ENCODE measurements at places on chromosomes 4 and X. TPM values are rescaled to one million over a fixed set of nuclear protein-coding genes. Genes with fewer than 3 reads are reported as not detected.

Gene CLNK
- not detected for total RNA-seq

- DNase-seq: no peak
These were observed 2.7 kb downstream of the REST start for GRCh38 chr4:56910172-56910967.

DNA sequence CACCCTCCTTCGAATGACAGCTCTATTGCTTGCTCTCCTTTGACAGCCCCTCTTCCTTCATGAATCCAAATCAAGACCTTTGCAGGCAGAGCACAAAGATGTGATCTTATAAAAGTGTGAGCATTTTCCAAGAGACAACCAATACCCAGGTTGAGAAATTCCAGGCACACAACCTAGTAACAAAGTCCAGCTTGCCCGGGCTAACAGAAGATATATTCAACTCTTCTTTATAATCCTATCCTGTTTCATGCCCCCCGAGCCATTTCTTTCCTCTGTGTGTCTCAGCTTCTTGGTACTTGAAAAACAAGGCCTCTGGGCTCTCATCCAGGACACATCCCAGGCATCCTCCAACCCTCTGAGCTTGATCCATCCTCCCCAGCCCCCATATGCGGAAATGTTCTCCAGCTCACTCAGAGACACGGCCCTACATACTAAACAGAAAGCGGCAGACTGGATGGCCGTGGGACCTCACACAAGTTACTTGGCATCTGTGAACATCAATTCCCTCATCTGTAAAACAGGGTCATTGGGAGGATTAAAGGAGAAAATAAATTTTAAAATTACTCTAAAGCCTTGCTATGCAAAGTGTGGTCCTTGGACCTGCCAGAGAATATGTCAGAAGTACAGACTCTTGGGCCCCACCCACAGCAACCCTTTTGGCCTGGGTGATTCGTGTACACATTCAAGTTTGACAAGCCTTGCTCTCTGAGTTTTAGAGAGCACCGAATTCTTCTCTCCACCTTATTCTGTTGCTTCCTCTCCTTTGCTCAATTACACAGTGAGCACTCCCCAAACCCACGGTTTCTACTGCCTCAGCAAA is 627.0 kb downstream of the BCOR start:
- DNase-seq: no peak

- no peak for DNase-seq
These were observed 164.3 kb downstream of the STPG2 start for GRCh38 chr4:97978791-97979488.

Gene CENPVL2
- 2.8 TPM for total RNA-seq

DNA sequence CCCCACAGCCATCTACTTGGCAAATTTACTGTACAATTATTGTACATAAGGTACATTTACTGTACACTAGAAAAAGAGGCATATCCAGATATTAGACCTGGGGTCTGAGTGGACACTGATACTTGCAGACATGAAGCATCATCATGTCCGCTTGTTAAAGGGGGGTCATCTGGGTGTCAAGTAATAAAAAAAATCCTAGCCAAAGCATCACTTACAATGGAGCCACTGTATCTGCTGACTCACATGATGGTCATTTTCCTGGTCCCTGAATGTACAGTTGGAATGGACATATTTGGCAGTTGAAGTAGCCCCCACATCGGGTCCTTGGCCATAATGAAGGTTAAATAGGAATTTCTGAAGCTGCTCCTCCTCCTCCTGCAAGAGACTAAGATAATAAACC is 228.8 kb downstream of the THOC2 start:
- DNase-seq: no peak

DNA sequence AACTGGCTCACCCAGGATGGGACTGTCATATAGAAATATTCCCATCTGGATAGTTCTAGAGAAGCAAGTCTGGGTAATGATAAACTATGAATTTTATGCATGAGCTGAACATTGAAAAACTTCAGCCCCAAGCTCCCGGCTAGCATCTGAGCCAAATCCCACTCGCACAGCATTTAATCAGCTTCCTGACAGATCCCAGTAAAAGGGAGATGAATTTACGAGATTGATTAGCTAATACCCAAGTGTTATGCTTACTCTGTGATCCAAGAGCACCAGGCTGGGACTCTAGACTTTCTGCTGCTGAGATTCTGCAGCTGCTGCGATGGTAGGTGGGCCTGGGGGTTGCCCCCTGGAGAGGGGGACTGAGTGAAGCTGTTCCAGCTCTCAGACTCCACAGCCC is 28.0 kb downstream of the FRMPD3 start:
- no peak for DNase-seq

DNA sequence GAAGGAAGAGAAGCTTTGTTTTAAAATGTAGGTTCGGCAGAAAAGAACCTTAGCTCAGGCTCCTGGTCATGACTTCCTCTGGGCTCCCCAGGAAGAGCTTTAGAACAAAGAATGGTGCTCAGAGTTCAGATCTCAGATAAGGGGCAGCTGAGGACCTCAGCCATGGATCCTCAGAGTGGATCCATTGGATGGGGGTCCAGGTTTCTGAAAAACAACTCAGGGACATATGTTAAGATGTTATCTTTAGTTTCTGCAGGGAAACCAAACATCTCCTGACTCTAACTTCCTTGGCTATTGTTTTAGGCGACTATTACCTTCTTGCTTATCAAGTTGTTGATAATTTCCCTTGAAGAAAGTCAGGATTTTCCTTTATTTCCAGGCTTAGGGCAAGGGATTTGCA is 5.4 kb downstream of the EVC start:
- no peak for DNase-seq

GRCh38 chr4:21476757-21477156 is 471.8 kb downstream of the KCNIP4 start:
- DNase-seq: peak; percentile 71

- DNase-seq: no peak
These were observed 220.3 kb upstream of the TENM3 start for GRCh38 chr4:182022909-182023308.

DNA sequence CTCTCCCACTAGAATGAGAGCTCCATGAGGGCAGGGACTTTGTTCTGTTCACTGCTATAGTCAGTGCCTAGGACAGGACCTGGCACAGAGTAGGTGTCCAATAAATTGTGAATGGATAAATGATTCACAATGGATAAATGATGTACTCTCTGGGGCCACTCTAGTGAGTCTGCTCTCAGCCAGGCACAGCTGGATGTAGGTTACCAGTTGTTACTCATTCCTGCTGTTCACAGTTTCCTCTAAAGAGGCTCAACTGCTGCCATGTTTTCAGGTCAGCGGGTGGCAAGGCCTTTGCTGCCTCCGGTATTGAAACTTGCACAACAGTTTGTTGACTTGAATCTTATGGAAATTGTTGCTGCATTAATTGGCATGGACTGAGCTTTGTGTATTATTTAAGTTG is 99.1 kb downstream of the NHSL2 start:
- DNase-seq: peak; percentile 3

DNA sequence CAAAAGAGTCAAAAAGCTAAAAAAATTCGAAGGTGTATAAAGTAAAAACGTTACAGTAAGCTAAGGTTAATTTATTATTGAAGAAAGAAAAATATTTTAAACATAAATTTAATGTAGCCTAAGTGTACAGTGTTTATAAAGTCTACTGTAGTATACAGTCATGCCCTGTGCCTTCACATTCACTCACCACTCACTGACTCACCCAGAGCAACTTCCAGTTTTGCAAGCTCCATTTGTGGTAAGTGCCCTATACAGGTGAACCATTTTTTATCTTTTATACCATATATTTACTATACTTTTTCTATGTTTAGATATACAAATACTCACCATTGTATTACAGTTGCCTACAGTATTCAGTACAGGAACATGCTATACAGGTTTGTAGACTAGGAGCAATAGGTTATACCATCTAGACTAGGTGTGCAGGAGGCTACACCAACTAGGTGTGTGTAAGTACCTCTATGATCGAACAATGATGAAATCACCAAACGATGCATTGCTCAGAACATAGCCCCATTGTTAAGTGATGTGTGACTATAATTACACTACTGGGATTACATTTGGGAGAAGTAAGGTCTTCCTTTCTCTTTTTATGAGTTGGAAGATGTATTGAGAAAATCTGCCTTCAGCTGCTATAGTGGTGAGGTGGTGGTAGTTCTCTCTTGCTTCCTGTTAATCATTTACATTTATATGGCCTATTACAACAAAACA is 27.2 kb downstream of the TMSB4X start:
- no peak for DNase-seq

Gene PROM1
- total RNA-seq: 98.3 TPM

- DNase-seq: no peak
These were observed 614.4 kb upstream of the INTU start for GRCh38 chr4:127018381-127018780.

Gene SOWAHD
- total RNA-seq: 0.92 TPM

DNA sequence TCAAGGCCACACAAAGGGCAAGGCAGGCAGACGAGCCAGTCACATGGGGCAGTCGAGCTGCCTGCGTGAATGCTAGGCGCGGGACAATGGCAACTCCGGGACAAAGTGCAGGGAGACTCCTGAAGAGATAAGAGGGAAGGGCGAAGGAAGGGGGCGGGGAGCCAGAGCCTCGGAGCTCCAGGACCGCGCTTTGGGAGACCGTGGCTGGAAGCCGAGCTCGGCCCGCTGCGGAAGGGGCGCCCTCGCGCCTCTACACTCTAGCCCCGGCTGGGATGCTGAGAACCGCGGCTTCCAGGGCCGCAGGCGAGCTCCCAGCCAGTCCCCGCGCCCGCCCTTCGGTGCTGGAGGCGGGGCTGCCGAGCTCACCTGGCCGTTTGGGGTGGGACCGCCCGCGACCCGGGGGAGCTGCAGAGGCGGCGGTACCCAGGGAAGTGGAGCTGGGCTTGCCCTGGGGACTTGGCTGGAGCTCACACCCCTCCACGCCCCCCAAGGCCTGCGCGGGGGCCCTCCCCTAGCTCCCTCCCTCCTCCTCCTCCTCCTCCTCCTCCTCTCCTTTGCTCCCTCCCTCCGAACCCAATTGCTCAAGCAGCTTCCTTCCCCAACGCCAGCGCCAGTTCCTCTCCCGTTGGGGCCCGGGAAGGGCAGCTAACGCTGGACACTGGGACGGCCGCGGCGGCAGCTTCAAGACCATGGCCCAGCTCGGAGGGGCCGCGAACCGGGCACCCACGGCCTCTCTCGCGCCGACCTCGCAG is at the start of gene SOWAHD:
Gene SOWAHD, plus strand, starts transcription at position 610 of the 752 bp plus-strand sequence. Its CDS starts 80 bp downstream, at position 690.
- DNase-seq: peak; percentile 73

Data from H9 (cell line).